ENCODE measurements at places on chromosomes 1 and 21.

DNA sequence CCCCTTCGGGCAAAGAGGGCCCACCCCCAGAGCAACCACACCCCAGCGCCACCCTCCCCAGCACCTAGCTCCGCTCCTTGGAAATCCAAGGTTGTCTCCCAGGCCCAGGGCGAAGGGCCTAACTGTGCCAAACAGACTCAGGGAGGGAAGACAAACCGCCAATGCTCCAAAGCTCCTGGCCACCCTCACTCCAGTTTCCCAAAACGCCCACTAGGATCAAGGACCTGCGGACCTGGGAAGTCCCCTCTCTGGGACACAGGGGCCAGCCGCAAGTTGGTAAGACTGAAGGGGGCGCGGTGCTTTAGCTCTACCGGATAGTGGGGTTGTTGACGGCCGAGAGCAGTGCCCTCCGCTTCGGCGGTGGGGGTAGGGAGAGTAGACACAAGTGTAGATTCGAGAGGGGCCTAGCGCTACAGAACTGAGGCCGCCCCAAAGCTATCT lies 581 bp downstream of the IRF6 start:
- DNase-seq, result no peak

DNA sequence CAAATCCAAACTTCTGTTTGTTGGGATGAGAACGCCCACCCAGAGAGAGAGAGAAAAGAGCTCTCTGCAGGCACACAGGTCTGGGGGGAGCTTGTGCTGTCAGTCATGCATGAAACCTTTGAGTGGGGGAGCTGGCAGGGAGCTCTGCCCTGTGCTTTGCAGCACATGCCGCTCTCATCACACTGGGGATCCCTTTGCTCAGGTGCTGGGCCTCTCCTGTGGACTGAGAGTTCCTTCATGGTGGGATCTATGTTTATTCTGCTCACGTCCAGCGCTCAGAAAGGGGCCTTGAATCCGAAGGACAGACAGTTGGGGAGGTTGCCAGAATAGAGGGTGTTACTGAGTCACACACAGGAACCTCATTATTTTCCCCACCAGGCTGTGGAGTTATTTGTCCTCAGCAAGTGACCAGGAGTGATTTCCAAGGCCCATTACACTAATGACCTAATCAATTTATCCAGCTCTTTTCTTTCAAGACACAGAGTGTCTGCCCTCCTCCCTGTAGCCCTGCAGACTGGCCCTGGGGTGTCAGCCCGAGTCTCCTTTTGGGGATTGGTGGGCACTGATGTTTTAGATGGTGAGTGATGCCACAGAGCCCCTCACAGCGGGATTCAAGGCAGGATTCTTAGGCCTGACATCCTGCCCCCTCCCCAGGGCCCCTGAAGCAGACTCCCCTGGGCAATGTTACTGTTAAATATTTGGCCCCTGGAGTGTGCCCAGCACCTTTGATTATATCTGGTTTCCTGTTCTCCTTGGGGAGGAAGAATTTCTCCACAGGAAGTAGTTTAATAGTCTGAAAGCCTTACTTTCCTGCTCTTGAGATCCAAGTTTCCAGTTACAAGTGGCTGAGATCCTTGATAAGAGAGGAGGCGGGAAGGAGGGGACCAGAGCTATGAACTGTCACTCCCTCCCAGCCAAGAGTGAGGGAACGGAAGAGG lies 22.3 kb downstream of the MYBPH start:
- DNase-seq, result no peak

GRCh38 chr1:206690516-206690915 lies 5.8 kb downstream of the MAPKAPK2 start:
- DNase-seq, result no peak

DNA sequence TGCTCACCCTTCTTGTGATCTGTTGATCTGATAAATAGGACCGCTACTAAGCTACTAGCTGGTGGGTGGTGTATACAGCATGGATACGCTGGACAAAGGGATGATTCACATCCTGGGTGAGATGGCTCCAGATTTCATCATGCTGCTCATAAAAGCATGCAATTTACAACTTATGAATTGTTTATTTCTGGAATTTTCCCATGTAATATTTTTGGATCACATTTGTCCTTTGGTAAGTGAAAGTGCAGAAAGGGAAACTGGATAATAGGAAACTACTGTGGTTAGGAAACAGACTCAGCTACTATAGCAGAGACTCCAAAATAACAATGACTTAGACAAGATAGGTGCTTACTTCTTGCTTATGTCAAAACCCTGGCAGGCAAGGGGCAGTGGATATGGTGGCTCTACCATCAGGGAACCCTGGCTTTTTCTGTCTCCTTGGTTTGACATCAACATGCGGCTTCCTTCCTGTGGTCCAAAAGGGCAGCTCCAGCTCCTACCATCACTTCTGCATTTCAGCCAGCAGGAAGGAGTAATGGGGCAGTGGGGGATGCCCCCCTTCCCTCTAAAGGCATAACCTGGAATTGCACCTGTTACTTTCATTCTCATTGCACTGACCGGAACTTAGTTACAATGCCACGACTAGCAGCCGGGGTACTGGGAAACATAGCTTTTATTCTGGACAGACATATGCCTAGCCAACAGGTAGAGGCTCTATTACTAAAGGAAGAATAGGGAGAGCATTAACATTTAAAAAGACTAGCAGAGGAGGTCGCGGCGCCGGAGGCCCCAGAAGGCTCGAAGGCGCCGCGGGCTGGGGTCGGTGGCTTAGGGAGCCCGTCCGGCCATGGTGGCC lies 13.8 kb upstream of the AK2 start:
- DNase-seq, result no peak

- peak; percentile 16 for DNase-seq
These were observed 134.0 kb upstream of the BARHL2 start for GRCh38 chr1:90850898-90851710.

DNA sequence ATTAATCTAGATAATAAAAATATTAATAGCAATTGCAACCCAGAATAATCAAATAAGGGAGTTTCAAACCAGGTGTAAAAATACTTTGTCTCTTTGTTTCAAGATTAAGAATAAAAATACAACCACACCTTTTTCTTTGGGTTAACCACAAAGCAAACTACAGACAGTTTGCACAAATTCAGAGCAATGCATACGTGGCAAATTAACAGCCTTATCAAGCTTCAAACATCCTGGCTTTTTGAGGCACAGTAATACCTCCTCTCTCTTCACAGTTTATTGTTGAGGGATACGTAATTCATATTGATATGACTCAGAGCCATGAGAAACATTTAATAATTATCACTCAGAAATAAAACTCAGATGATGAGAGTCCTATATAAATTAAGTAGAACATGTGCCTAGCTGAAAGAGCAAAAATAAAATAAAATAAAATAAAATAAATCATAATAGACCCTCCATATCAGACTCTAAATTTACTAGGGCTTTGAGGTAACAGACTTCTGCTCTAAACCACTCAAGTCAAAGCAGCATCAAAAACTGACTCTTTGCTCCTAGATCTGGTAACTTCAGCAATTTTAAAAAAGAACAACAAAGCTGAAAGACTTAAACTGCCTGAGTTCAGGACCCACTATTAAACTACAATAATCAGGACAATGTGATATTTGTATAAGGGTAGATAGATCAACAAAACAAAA lies 11.4 kb downstream of the EDEM3 start:
- DNase-seq, result no peak

DNA sequence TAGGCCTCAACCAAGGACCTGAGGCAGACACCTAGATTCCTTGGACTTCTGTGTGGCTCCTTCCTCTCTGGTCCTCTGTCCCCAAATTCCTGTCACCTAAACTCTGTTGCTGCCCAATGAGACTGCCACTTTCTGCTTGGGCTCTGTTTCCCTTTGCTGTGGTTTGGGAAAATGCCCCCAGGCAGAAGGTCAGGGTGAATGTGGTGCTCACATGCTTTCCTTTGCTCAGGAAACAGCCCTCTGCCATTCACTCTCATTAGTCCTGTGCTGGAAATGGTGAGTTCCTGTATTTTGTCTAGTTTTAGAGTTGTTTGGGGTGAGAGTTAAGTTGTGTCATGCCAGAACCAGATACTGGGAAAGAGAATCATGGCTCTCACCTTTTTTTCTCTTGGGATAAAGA lies 22.7 kb upstream of the SHE start:
- DNase-seq, result no peak
